ENCODE measurements at places on chromosomes 11 and 22.

GRCh38 chr22:24099666-24100065, 81.6 kb upstream of the SUSD2 start:
- ATAC-seq: no peak

DNA sequence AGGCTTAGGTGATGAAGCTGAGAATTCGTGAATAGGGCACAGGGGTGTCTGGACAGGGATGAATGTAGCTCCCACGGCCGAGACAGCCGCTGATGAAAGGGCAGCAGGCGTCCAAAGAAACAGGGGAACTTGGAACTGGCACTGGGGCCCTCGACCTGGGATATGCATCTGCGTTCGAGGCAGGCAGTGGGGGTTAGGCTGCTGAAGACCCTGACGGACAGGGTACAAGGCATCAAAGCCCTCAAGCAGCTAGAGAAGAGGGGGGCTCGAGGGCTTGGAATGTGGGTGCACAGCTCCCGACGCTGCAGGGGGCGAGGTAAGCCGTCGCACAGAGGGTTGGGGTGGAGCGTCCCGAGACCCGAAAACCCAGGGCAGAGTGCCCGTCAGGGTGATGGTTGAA, 6.9 kb upstream of the SYT8 start:
- no peak for ATAC-seq

GRCh38 chr11:85666687-85667086, 1.8 kb upstream of the CREBZF start:
- ATAC-seq: no peak

- ATAC-seq: no peak
Measured at GRCh38 chr11:7654195-7654705, 19.1 kb downstream of the CYB5R2 start.

GRCh38 chr11:71200172-71200716, 52.1 kb downstream of the SHANK2 start:
- no peak for ATAC-seq

GRCh38 chr11:41954034-41954433, 494.6 kb upstream of the LRRC4C start:
- no peak for ATAC-seq

GRCh38 chr11:77088236-77089003, 14.2 kb upstream of the OMP start:
- ATAC-seq: no peak

- ATAC-seq: peak; percentile 57
Measured at GRCh38 chr22:22111267-22111751, 128.7 kb upstream of the TOP3B start.

DNA sequence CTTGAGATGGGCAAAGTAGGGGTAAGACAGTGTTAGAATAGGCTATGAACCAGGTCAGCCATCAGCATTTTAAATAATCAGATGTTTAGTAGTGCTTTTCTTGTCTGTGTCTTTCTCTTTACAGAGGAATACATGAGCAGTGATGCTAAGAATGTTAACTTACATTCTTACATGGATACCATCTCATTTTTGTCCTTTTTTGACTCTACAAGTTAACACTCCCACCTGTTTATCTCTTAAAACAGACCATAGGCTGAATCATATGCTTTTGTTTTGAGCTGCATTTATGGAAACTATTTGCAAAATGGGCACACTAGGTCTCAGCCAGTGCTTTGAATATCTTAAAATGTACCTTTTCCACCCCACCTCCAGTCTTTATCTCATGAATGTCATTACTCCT, 25.6 kb upstream of the ADSL start:
- ATAC-seq: no peak

DNA sequence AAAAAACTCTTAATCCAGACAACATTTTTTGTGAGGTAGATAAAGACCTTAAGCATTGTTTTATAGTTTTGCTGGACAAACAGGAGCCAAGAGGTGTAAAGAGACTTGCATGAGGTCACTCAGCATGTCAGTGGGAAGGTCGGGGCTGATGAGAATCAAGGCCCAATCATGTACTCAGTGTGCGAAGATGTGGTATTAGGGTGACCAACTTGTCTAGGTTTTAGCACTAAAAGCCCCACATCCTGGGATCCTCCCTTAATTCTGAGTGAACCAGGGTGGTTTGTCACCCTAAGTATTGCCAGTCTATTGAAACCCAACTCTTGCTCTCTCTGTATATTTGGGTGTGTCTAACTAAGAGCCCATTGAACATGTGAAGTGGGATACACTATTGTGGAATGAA, 19.5 kb upstream of the SORL1-AS1 start:
- no peak for ATAC-seq

DNA sequence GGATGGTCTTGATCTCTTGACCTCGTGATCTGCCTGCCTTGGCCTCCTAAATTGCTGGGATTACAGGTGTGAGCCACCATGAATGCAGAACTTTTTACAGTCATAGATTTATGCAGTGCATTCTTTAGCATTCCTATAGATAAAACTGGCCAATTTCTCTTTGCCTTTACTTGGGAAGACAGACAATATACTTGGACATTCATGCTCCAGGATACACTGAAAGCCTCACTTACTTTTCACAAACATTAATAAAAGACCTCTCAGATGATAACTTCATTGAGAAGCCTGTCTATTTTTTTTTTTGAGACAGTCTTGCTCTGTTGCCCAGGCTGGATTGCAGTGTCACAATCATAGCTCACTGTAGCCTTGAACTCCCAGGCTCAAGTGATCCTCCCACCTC, 12.3 kb upstream of the CLTCL1 start:
- no peak for ATAC-seq

GRCh38 chr11:77080643-77081210, 14.0 kb downstream of the CAPN5 start:
- ATAC-seq: no peak

GRCh38 chr11:119934866-119935265, 203.0 kb downstream of the TRIM29 start:
- no peak for ATAC-seq

GRCh38 chr11:3202305-3202704, 16.3 kb downstream of the MRGPRG start:
- no peak for ATAC-seq

GRCh38 chr11:118533769-118534729, 3.1 kb downstream of the TMEM25 start:
- ATAC-seq: no peak

GRCh38 chr22:35155403-35156025, 89.6 kb downstream of the ISX start:
- no peak for ATAC-seq

DNA sequence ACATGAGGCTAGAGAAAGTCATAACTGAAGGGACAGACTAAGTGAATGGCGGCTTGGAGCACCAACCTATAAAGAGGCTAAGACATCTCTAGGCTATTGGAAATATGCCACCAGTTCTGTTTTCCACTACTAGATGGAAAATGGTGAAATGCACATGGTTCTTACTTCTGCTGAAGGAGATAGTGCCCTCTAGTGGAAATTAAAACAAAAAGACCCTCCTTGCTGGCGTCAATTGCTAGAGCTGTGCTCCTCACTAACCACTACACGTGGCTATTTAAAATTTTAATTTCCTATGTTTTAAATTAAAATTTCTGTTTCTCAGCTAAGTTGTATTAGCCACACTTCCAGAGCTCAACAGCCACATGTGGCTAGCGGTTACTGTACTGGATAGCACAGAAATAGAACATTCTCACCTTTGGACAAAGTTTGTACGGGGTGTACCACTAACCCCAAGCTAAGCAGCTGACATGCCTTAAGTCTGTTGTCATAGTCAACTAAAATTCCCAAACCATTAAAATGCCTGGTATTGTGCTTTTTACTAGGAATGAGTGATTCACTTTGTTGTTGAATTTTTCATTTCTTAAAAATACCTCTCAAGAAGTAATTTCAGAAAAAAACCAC, 34.1 kb upstream of the CALCA start:
- peak; percentile 48 for ATAC-seq

DNA sequence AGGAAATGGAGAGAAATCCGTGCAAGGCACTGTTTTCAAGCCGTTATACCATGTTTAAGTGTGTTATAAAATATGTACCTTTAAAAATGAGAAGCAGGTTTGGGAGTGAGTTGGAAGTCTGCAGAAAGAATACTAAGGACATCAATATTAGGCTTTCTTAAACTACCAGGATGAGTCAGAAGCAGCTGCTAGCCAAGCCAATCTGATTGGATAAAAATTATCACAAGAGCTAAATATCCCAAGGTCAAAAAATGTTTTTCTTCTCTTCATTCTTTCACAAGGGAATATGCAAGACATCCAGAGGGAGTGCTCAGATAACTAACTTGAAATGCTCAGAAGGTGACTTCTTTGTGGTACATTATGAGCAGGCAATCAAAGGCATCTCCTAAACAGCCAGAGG, 19.3 kb upstream of the CKAP5 start:
- ATAC-seq: no peak

- no peak for ATAC-seq
Measured at GRCh38 chr11:18754308-18754707, 28.3 kb upstream of the IGSF22 start.

GRCh38 chr22:20175597-20175900, 24.7 kb upstream of the CCDC188 start:
- no peak for ATAC-seq

DNA sequence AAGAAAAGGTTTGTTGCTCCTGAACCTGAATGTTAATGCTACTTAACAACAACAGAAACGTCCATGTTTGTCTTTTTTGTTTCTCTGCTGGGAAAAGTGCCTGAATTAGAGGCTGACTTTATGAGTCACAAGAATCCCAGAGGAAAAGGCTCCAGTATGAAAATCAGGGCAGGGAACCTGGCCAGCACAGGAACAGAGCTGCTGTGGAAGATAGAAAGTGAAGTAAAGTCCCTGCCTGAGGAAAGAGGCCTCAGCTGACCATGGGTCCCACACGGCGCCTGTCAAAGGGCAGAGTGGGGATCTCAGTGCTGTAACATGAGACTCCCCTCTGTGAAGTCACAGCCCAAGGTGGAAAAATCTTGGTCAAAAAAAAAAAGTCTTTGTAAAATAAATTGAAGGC, 632.3 kb upstream of the CCDC90B start:
- ATAC-seq: no peak

DNA sequence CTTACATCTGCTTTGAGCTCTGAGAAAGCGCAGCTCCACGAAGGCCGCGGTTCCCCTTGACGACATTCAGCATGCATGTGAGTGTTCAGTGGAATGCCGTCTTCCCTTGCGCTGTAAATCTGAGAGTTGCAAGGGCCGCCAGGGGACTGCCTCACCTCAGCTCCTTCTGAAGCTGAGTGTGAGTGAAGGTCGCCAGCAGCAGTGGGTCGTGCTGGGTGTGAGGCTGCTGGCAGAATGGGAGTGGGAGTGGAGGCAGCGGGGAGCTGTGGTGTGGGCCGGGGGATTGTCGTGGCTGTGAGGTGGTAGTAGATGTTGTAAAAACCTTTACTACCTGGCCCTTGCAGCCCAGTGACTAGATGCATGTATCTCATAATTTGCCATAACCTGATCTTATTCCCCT, 65.2 kb downstream of the PPP6R2 start:
- ATAC-seq: no peak

GRCh38 chr11:119678351-119678750, 50.6 kb downstream of the NECTIN1 start:
- no peak for ATAC-seq

GRCh38 chr11:48122246-48122645, 94.4 kb upstream of the OR4B1 start:
- ATAC-seq: no peak

- no peak for ATAC-seq
Measured at GRCh38 chr11:25860677-25861450, 471.1 kb upstream of the ANO3 start.

GRCh38 chr11:103624708-103625623, 411.5 kb upstream of the DDI1 start:
- no peak for ATAC-seq

- ATAC-seq: no peak
Measured at GRCh38 chr11:19853016-19853415, 140.4 kb downstream of the NAV2 start.

DNA sequence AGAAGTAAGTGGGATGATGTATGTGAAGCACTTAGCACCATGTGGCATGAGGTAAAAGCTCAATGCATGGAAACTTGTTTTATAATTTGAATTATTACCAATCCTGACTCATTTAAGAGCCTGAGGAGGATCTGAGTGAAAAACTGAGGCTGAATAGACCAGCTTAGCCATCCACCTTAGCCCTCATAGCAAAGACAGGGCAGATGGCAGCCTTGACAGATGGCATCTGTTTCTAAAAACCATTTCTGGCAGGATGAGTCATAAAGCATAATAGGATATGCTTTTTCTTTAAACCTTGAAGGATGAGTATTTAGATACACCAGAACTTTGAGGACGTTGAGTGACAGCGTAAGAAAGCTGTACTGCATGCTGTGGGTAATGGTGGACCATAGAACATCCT, 61.0 kb upstream of the NAV2 start:
- ATAC-seq: no peak

DNA sequence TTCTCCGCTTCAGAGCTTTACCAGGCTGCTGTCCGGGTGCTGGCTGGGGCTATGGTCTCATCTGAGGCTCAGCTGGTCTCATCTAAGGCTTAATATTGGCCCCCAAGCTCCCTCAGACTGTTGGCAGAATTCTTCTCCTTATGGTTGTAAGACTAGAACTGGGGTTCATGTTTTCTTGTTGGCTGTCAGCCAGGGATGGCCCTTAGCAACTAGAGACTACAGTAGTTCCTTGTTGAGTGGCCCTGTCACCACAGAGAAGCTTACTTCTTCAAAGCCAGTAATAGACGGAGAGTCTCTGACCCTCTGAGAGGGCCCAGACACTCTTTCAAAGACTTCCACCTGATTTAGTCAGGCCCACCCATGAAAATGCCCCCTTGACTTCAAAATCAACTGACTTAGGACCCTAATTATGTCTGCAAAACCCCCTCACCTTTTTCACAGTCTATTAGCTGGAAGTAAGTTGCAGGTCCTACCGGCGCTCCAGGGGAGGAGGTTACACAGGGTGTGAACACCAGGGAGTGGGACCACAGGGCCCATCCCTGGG, 24.2 kb upstream of the TREH start:
- ATAC-seq: no peak

GRCh38 chr11:11537372-11537771, 84.4 kb downstream of the GALNT18 start:
- ATAC-seq: no peak

DNA sequence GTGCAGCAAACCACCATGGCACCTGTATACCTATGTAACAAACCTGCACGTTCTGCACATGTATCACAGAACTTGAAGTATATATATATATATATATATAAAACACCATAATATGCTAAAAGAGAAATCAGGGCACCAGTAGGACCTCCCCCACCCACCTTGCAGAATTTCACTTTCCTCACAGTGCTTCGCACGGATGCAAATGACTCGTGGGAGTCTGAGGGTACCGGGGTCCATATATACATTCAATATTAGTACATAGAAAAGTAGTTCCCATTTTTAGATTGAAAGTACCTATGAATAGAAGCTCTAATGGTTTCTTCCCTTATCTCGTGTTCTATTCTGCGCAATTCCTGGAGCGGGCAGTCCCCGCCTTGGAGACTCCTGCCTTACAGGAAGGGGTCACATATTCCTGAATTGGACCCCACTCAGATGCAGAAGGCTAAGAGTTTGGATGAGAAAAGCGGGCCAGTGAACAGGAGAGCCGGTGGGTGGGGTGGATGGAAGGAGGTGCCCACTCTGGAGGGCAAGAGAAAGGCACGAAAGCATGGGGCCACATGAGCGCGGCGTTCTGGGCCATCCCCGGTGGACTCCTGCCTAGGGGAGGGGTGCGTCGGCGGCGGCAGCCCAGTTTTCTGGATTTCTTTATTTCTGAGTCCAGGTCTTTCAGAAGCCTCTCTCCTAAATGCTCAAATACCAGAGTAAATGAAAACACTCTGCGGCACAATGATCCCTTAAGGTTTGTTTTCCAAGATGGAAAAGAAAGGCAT, 136.3 kb downstream of the ETS1 start:
- no peak for ATAC-seq

- ATAC-seq: no peak
Measured at GRCh38 chr11:34197256-34197655, 91.8 kb downstream of the NAT10 start.

GRCh38 chr11:44361813-44362212, 51.9 kb upstream of the ALX4 start:
- ATAC-seq: no peak

Measured in activated CD4-positive, CD25-positive, alpha-beta regulatory T cell treated with anti-CD3 and anti-CD28 coated beads, Interleukin-2, amount 50 U/mL, for 24 hours (primary cell).